Right ventricle myocardium inferior (tissue), 1 donor: ENCODE measurements at places on chromosomes 13 and 19.

DNA sequence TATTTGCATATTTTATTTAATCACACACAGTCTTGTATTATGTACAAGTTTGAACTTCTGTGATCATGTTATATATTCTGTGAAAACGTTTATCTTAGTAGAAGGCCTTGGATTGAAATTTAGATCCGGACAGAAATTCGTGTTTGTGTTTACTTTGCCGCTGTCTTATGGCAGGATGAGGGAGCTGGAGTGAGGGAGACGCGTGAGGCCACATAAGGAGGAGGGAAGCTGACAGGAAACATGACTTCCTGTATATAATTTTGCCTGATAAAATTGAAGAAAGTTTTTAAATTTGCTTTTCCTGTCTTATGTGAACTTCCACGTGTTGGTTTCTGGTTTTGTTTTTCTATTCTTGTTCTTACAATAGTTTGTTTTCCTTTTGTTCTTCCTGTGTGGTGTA lies 200.2 kb downstream of the MTUS2 start:
- no peak for DNase-seq

DNA sequence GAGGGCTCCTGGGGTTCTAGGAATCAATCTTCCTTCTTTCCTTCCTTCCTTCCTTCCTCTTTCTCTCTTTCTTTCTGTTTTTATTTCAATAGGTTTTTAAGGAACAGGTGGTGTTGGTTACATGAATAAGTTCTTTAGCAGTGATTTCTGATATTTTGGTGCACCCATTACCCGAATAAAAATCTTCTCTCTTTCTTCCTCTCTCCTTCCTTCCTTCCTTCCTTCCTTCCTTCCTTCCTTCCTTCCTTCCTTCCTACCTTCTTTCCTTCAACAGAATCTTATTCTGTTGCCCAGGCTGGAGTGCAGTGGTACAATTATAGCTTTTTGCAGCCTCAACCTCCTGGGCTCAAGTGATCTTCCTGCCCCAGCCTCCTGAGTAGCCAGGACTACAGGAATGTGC lies 16.0 kb upstream of the URI1 start:
- DNase-seq = no peak

GRCh38 chr19:2274931-2275535 lies 6.9 kb downstream of the PEAK3 start:
- DNase-seq = peak; percentile 84

- no peak for DNase-seq
These were observed 693 bp downstream of the RFXAP start for GRCh38 chr13:36819739-36820090.

GRCh38 chr19:46132508-46133100 lies 8.1 kb upstream of the IGFL3 start:
- no peak for DNase-seq

DNA sequence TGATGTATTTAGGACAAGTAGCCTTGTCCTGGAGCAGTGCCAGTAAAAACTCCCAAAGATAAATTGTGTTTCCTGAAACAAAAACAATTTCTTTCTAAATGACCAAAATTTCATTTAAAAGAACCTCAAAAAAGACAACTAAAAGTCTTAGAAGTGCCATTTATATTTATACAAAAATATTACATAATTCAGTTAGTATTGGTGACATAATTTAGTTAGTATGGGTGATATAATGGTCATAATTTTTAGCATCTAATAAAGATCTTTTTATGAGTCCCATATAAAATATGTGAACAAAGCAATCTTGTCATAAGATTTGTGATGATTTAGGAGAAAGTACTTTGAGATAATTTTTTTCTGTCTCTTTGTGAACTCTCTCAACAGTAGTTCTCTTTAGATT lies 76.0 kb downstream of the ELF1 start:
- no peak for DNase-seq
